ENCODE measurements at places on chromosomes 5 and 9. TPM values are rescaled to one million over a fixed set of nuclear protein-coding genes. Genes with fewer than 3 reads are reported as not detected.

DNA sequence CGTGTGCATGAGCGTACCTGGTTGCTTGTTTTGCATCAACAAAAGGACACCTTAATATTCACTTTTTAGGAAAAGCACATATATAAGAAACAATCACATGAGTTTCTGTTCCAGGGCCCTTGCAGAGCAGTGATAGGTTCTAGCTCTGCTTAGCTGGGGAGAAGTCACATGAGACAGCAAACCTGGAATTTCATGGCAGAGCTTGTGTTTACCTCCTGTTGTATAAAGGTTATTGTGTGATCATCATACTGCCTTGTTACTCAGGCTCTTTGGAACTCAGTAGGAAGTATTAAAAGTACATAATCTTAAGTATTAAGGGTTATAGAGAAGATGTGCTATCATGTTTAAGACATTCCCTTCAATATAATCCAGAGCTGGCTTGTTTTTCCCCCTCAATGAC, 18.0 kb upstream of the VLDLR start:
- H3K36me3 ChIP-seq: no peaks in the 10 kb centered on the region
- H3K4me3 ChIP-seq: no peak overlapping the region
- no peaks in the 10 kb centered on the region for H3K4me1 ChIP-seq
- DNase-seq: no peak
- no peaks in the 10 kb centered on the region for H3K27me3 ChIP-seq

- peaks cover 27% of the 10 kb centered on the region for H3K4me1 ChIP-seq
- H3K36me3 ChIP-seq: no peaks in the 10 kb centered on the region
- peak within 1 kb of the TSS; percentile 81 for H3K27ac ChIP-seq
- DNase-seq: peak; percentile 85
- H3K27me3 ChIP-seq: peaks cover 28% of the 10 kb centered on the region
Observed at GRCh38 chr9:4489919-4490704, at the start of gene SLC1A1. Gene SLC1A1, plus strand, starts transcription at chr9:4490468. Its CDS starts 212 bp downstream, at chr9:4490680.

DNA sequence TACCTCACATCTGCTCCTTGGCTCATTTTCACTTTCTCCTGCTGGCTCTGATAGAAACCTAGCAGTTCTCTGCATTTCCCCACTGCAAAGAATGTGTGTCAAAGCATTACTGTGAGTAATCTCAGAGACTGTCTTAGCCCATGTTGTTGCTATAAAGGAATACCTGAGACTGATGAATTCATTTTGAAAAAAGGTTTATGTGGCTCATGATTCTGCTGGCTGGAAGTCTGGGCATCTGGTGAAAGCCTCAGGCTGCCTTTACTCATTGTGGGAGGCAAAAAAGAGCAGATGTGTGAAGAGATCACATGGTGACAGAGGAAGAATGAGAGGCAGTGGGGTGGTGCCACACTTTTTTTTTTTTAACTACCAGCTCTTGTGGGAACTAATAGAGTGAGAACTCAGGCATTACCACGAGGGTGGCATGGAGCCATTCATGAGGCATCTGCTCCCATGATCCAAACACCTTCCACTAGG, 191.6 kb upstream of the CTNND2 start:
- H3K27me3 ChIP-seq: no peaks in the 10 kb centered on the region
- H3K36me3 ChIP-seq: no peaks in the 10 kb centered on the region
- no peak for DNase-seq
- no peaks in the 10 kb centered on the region for H3K4me1 ChIP-seq
- H3K27ac ChIP-seq: no peak overlapping the region

DNA sequence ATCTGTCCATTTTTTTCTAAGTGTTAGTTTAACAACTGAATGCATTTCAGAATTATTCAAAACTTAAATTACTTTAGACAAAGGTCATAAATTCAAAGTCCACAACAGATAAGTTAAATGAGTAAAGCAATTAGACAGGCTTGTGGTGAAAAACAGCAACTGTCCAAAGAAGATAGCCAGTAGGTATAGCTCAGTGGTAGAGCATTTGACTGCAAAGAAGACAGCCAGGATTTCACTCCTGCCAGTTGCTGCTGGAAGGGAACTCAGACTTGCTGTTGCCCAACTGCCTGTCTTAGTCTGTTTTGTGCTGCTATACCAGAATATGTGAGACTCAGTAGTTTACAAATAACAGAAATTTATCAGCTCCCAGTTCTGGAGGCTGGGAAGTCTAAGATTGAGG, 10.0 kb downstream of the FANCC start:
- no peaks in the 10 kb centered on the region for H3K27me3 ChIP-seq
- no peak for DNase-seq
- no peak overlapping the region for H3K27ac ChIP-seq
- no peak overlapping the region for H3K4me3 ChIP-seq

DNA sequence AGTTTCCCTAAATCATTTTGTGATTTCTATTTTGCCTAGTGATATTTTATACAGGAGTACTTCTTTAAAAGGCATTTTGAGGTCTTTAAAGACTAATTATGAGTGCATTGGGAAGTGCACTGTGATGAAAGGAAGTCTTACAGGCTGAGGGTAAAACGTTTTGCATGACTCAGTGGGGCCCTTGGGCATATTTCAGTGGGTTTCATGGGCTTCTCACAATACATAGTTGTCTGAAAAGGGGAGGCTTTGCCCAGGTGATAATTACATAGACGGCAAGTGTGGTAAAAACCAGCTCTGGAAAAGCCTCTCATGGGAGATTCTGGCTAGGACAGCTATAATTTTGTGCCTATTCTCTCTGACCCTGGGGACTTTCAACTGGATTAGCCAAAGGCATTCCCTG, 387.2 kb downstream of the ARHGEF28 start:
- H3K27me3 ChIP-seq: no peaks in the 10 kb centered on the region
- no peak overlapping the region for H3K27ac ChIP-seq
- no peak overlapping the region for H3K4me3 ChIP-seq
- H3K4me1 ChIP-seq: no peaks in the 10 kb centered on the region

GRCh38 chr5:54720341-54720740, 202.8 kb downstream of the SNX18 start:
- no peaks in the 10 kb centered on the region for H3K27me3 ChIP-seq
- H3K27ac ChIP-seq: no peak overlapping the region
- H3K36me3 ChIP-seq: no peaks in the 10 kb centered on the region
- no peak for DNase-seq

- DNase-seq: no peak
- H3K36me3 ChIP-seq: no peaks in the 10 kb centered on the region
- no peak overlapping the region for H3K27ac ChIP-seq
- no peaks in the 10 kb centered on the region for H3K27me3 ChIP-seq
- H3K4me3 ChIP-seq: no peak overlapping the region
- no peaks in the 10 kb centered on the region for H3K4me1 ChIP-seq
Observed at GRCh38 chr5:93153461-93153860, 427.6 kb downstream of the NR2F1-AS1 start.

GRCh38 chr9:92728831-92729734, 35.5 kb downstream of the BICD2 start:
- H3K27ac ChIP-seq: no peak overlapping the region
- H3K36me3 ChIP-seq: peaks cover 46% of the 10 kb centered on the region
- DNase-seq: peak; percentile 25
- peaks cover 28% of the 10 kb centered on the region for H3K4me1 ChIP-seq
- H3K4me3 ChIP-seq: no peak overlapping the region
- H3K27me3 ChIP-seq: no peaks in the 10 kb centered on the region

GRCh38 chr9:124137944-124138335, 119.8 kb upstream of the NEK6 start:
- no peak overlapping the region for H3K27ac ChIP-seq
- DNase-seq: no peak
- no peak overlapping the region for H3K4me3 ChIP-seq
- H3K4me1 ChIP-seq: no peaks in the 10 kb centered on the region
- H3K36me3 ChIP-seq: no peaks in the 10 kb centered on the region

DNA sequence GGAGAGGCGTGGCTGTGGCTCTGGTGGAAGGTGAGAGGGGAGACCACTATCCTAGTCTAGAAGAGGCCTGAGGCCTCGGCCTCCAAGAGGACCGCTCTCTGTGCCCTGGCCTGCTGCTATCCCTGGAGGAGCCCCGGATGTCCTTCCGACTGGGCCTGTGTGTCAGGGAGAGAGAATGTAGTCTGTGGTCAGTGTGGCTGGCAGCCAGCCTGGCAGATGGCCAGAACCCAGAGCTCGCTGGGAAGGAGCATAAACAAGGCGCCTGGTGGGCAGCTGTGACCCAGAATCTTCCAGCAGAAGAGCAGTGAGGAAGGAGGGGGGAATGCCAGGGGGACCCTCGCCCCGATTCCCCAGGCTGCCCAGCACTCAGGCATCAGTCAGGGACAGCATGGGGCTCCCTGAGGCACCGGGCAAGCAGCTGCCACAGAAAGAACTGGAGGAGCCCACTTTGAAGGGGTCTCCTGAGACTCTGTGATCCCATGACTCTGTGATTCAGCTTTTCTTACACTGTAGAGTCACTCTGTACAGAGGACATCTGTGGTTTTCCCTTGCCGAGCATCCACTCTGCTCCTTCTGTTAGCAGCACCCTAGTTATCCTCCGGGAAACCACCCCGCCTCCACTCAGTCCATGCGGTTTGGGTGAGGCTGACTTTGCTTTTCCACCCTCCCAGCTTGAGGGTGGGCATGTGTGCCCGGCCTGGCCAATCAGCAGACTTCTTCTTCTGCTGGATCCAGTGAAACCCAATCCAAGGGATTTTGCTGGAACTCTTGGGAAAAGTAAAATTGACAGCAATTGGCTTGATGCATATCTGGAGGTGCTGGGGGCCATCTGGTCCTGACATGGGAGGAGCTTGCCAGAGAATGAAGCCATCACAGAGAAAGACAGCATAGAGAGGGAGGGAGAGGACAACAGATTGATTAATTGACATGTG, 46.2 kb upstream of the PWWP2A start:
- H3K27me3 ChIP-seq: no peaks in the 10 kb centered on the region
- DNase-seq: peak; percentile 89
- H3K4me1 ChIP-seq: peaks cover 37% of the 10 kb centered on the region
- H3K36me3 ChIP-seq: no peaks in the 10 kb centered on the region
- peak overlapping the region; percentile 80 for H3K27ac ChIP-seq
- H3K4me3 ChIP-seq: peak overlapping the region; percentile 17

GRCh38 chr9:131603711-131604439, 58.6 kb downstream of the PRRT1B start:
- H3K4me1 ChIP-seq: peaks cover 31% of the 10 kb centered on the region
- H3K4me3 ChIP-seq: no peak overlapping the region
- no peak overlapping the region for H3K27ac ChIP-seq

DNA sequence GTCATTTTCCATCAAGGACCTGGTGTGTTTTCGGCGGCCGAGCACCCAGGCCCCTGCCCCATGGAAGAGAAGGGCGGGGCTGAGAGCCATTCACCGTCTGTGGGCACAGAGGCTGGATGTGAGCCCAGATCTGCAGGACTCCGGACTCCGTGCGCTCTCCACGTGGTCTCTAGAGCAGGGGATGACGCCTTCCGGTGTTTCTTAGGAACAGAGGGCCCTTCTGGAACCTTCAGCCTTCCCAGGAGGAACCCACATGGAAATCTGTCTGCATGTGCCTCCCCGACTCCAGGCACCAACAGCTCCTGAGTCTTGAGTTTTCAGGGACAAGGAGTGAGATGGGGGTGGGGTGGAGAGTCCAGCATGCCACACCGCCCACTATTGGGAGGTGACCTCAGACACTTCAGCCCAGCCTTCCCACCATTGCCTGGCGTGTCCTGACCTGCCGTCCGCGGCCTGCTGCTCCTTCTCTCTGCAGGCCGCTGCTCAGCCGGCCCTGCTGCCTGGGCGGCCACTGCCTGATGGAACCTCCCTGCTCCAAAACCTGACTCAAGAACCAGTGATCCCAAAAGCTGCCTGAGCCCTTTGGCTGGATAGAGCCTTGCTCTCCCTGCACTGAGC, 2.4 kb upstream of the RXRA start:
- no peaks in the 10 kb centered on the region for H3K27me3 ChIP-seq
- peaks cover 55% of the 10 kb centered on the region for H3K4me1 ChIP-seq
- H3K4me3 ChIP-seq: no peak overlapping the region
- DNase-seq: peak; percentile 67

DNA sequence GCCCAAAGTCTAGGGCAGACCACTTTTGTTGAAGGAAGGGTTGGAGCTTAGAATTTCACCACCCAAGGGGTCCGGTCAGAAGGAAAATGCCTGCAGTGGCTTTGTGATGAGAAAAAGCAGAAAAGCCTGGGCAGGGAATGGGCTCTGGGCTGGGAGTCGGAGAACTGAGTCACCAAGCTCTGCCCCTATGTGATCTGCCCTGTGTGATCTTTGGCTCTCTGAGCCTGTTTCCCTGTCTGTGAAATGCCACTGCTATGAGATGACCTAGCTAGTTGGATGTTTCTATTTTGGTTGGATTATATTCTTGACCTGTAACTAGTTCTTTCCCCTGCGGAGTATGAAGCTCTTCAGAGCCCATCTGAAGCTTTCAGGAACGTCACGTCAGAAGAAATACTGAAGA, 9.8 kb downstream of the POLR1E start:
- no peaks in the 10 kb centered on the region for H3K27me3 ChIP-seq
- peaks cover 49% of the 10 kb centered on the region for H3K36me3 ChIP-seq
- no peak overlapping the region for H3K27ac ChIP-seq
- no peak overlapping the region for H3K4me3 ChIP-seq

- H3K27ac ChIP-seq: no peak overlapping the region
- no peaks in the 10 kb centered on the region for H3K36me3 ChIP-seq
- peak; percentile 60 for DNase-seq
- no peak overlapping the region for H3K4me3 ChIP-seq
- H3K4me1 ChIP-seq: no peaks in the 10 kb centered on the region
Observed at GRCh38 chr9:80175286-80176150, 603.8 kb downstream of the TLE4 start.

DNA sequence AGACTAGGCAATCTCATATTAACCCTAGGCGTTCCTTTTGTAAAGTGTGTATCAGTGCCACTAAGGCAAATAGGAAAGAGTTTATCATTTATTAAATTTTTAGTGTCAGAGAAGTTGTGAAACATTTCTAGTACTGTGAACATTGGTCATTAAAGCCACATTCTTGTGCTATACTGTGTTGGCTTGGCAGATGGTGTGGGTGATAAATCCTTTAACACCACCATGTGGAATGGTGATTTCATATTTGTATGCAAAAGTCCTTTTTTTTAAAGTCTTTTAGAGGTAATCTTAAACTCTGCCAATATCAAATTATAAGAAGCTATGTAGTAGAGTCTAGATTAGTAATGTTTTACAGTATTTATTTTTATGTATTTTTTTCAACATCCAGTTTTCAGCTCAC, 18.1 kb downstream of the SLC12A2 start:
- H3K27me3 ChIP-seq: no peaks in the 10 kb centered on the region
- H3K4me1 ChIP-seq: peaks cover 46% of the 10 kb centered on the region
- DNase-seq: no peak
- H3K27ac ChIP-seq: no peak overlapping the region
- H3K4me3 ChIP-seq: no peak overlapping the region

- H3K27me3 ChIP-seq: no peaks in the 10 kb centered on the region
Observed at GRCh38 chr9:127277099-127277498, 12.5 kb downstream of the GARNL3 start.

DNA sequence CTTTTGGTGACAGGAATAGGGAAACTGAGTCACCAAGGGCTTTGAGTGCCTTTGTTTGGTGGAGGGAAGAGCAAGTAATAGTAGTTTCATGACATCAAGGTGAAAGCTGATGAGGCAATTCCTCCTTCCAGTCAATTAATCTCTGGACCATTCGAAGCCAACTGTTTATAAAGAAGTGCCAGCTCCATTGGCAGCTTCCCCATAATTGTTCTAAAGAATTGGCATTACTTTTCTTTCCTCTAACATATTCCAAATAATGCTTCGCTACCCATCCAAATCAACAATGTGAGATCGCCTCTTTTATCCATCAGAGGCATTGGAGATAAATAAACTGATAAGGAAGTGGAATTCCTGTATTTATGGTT, 132.4 kb downstream of the NPR3 start:
- no peak overlapping the region for H3K4me3 ChIP-seq
- no peak for DNase-seq
- H3K27me3 ChIP-seq: no peaks in the 10 kb centered on the region

- H3K27me3 ChIP-seq: no peaks in the 10 kb centered on the region
- H3K36me3 ChIP-seq: no peaks in the 10 kb centered on the region
Observed at GRCh38 chr5:95701074-95701473, 18.3 kb upstream of the SPATA9 start.

The DNAI1 gene
- total RNA-seq: not detected

The TNC gene
- total RNA-seq: 265 TPM

The AQP3 gene
- total RNA-seq: 8.2 TPM

The DOCK2 gene
- 3.2 TPM for total RNA-seq
